Mesothelial cell of epicardium (in vitro differentiated cells): ENCODE measurements at places on chromosomes 13 and 19.

DNA sequence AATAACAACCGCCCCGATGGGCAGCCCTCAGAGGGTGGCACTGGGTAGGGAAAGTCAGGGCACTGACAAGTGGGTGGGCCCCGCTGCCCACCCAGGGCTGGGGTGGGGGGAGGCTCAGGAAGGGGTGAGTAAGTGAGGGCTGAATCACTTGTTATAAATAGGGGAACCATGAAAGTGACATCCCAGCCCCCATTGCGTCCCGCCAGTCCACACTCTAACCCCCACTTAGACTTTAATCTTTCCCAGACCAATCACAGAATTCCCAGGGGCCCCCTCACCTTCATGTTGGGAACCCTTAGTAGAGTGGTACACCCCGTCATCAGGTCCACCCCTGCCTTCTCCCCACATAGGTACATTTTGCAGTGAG is 37.0 kb upstream of the NANOS3 start:
- DNase-seq: no peak

GRCh38 chr13:110652764-110653163 is 37.4 kb downstream of the NAXD start:
- peak; percentile 30 for DNase-seq

- no peak for DNase-seq
Observed at GRCh38 chr13:113089693-113090414, 15.7 kb upstream of the F7 start.

DNA sequence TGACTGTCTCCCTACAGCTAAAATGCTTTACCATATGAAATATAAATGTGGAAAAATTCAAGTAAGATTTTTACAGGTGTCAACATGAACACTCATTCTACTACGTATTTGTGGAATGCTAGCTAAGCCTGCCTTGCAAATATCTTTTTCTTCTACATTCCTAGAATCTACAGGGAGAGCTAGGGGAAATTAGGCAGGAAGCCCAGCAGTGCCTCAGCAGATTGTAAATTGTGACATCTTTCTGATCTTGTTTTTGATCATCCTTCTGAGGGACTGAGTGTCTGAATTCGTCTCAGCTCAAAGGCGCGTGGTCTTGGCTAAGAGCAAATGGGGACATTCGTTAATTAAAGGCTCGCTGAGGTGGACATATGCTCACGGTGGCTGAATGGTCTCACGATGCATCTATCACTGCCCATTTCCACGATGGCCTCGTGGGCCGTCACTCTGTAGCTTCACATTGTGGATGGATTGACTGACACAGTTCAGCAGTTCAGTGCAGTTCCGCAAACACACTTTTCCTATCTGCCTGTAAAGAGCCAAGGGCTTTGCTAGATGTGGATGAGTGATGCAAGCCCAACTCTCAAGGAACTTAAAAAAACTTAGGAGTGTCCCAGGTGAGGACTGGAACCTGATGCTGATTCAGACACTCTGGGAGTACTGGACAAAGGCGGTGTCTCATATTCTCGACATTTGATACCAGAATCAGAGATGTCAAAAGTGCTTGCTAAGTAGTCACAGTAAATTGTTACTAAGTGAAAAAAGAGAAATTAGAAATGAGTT is 562.5 kb downstream of the EFNB2 start:
- no peak for DNase-seq

- DNase-seq: no peak
Observed at GRCh38 chr19:47776568-47776967, 1.9 kb upstream of the SELENOW start.

DNA sequence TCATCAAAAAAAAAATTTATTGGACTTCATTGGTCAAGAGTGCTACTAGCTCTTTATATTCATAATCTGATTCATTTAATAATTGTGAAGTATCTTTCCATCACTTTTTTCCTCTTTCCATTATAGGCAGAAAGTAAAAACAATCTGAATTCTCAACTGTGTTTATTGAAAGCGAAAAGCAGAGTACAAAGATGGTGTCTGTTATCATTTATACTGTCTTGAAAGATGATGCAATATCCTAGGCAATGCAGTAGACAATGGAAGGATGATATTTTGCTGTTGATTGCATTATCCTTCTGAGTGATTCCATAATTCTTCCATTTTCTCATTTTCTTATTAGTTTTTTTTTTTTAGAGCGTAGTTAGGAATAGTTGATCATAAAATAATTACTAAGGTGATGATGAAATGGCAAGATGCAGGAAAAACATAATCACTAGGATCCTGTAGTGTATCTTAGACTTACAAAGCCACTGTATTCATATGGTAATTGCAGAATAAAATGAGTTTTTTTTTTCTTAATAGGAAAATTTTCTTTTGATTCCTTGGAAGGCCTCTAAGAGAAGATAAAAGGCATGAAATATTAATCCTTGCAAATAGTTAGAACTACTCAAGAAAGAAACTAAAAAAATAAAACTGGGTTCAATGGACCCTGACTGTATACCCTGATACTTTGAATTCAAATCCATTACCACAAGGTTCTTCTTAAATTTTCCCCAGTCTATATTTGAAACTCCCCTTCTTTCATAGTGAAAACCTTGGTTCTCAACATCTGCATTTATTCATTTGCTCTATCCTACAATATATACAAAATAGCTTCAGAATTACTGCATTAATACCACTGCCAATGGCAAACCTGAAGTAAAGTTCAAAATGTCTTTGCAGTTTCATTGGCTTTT is 11.6 kb downstream of the URI1 start:
- DNase-seq: no peak

DNA sequence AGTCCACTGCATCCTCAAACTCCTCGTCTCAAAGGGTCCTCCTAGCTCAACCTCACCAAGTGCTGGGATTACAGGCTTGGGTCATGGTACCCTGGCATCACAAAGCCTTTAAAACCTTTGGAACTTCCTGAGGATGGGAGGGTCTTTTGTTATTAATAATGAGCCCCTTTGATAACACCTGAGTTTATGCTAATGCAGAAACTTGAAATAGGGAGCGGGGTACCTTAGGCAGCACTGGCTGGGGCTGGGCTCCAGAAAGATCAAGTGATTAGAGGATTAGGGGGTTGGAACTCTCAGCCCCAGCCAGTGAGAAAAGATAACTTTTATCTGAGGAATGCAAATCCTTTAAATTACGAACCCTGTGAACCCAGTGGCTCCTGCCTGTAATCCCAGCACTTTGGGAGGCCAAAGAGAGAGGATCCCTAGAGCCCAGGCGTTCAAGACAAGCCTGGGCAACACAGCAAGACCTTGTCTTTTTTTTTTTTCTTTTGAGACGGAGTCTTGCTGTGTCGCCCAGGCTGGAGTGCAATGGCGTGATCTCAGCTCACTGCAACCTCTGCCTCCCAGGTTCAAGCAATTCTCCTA is 9.3 kb upstream of the PSPC1 start:
- no peak for DNase-seq

DNA sequence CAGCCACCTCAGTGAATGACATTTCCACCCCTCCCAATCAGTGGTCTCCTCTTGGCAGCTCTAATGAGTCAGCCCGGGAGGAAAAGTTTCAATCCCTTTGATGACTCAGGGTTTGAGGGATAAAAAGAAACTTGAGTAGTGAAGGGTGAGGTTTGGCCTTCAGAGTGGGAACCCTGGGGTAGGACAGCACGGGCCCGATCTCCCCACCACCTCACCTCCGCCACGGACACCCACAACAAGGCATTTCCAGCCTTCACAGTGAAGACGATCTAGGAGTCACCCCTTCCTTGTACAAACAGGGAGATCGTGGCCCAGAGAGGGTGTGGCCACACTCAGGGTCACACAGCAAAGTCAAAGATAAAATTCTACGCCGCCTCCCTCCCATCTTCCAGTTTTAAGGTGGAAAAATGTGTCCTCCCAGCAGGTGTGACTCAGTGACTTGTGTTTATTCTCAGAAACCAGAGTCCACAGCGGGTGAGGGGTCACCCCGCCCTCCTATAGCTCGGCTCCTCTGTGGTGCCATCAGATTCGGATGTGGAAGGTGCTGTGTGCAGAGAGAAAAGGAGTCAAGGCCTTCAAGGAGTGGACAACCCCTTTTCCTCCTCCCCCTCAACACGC is 12.3 kb downstream of the CIB3 start:
- DNase-seq: no peak

GRCh38 chr13:65912516-65912915 is 1317.6 kb downstream of the PCDH9 start:
- DNase-seq: no peak

DNA sequence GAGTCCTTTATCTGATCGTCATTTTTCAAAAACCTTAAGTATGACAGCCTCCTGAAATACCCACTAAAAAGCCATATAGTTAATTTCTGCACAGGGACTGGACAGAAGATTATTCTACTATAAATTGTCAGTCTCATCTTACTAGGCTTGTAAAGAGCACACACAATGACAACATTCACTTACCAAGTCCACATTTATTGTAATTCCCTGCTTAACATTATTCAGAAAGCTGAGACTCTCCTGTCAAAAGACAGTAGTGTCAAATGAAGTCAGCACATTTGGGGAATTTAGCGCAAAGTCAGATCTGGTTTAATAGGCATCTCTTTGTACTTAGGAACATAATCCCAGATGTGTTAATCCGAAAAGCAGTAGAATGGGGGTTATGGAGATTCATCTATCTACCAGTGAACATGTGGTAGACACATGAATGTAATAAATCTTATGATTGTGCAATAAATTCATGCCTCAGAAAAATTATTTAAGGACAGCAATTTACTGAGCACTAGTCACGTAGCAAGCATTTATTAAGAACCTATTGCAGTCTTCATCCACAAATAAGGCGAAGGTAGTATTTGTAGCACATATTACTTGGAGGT is 224.6 kb upstream of the GPC6 start:
- no peak for DNase-seq

- DNase-seq: peak; percentile 82
Observed at GRCh38 chr19:54430306-54431254, 15.3 kb downstream of the TTYH1 start.

- DNase-seq: no peak
Observed at GRCh38 chr13:64160479-64160878, 2744.8 kb upstream of the PCDH20 start.

- DNase-seq: no peak
Observed at GRCh38 chr13:90430127-90430526, 917.4 kb upstream of the MIR17HG start.

DNA sequence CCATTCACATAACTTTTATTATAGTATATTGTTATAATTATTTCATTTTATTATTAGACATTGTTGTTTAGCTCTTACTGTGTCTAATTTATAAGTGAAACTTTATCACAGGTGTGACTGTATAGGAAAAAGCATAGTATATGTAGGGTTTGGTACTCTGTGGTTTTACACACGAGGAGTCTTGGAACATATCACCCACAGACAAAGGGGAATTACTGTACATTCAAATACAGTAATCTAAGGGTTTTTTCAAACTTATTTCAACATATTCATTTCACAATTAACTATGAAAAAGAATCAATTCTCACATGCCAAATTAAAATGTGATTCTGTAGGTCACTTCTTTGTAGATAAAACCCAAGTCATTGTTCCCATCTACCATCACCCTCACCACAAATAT is 46.0 kb downstream of the RBM26 start:
- no peak for DNase-seq

- DNase-seq: no peak
Observed at GRCh38 chr13:28817204-28817603, 2.9 kb upstream of the MTUS2 start.

GRCh38 chr13:30148171-30148754 is 159.1 kb downstream of the KATNAL1 start:
- DNase-seq: no peak

DNA sequence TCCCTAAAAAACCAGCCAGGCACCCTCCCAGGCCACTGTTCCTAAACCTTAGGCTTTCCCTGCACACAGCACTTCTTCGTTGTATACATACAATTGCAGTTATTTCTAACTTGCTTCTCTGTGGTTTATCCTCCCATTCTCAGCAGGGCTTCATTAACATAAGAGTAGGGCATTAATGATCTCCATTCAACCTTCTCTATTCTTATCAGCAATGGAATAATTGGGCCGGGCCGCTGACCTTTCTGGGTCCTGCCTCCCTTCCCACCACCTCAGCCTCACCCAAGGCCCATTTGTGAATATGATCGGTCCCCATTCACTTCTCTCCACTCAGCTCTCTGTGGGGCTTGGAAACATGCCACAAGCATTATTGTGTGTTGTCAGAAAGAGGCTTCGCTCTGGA is 184.2 kb downstream of the SUCLA2 start:
- no peak for DNase-seq

- no peak for DNase-seq
Observed at GRCh38 chr13:85236413-85236812, 562.8 kb downstream of the SLITRK6 start.

GRCh38 chr13:39787086-39787487 is 131.6 kb downstream of the COG6 start:
- DNase-seq: no peak

DNA sequence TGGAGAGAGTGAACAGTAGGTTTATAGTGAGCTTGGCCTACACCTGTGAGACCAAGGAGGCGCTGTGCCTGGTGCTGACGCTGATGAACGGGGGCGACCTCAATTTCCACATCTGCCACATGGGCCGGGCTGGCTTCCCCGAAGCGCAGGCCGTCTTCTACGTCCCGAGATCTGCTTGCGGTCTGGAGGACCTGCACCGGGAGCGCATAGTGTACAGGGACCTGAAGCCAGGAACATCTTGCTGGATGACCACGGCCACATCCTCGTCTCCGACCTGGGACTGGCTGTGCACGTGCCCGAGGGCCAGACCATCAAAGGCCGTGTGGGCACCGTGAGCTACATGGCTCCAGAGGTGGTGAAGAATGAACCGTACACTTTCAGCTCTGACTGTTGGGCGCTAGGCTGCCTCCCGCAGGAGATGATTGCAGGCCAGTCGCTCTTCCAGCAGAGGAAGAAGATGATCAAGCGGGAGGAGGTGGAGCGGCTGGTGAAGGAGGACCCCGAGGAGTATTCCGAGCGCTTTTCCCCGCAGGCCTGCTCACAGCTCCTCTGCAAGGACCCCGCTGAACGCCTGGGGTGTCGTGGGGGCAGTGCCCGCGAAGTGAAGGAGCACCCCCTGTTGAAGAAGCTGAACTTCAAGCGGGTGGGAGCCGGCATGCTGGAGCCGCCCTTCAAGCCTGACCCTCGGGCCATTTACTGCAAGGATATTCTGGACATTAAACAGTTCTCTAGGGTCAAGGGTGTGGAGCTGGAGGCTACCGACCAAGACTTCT is 139.0 kb downstream of the ZDHHC20 start:
- DNase-seq: no peak

DNA sequence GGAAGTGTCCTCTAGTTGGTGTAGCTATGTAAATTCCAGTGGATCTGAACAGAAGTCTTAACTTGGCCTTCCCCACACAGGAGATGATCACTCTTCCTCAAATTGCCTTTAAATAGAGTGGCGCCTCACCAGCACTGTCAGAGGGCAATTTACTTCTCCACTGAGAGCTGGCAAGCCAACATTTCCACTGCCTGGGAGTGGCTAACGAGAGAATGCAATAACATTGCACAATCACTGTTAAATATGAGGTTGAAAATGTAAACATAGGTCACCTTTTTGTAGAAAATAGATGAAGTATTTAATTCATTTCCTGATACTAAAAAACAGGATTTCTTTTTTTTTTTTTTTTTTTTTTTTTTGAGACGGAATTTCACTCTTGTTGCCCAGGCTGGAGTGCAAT is 55.4 kb upstream of the UBL3 start:
- no peak for DNase-seq

- DNase-seq: no peak
Observed at GRCh38 chr13:96741779-96742178, 252.5 kb downstream of the OXGR1 start.
